ENCODE measurements at places on chromosomes 7 and 10.
A peak's percentile ranks its signal among the peaks of the same experiment; 100 is the strongest.

GRCh38 chr7:5596046-5596895, 172.6 kb upstream of the TNRC18 start:
- peak; percentile 60 for DNase-seq

- no peak for DNase-seq
Measured at GRCh38 chr10:118851062-118852035, 96.6 kb upstream of the CACUL1 start.

DNA sequence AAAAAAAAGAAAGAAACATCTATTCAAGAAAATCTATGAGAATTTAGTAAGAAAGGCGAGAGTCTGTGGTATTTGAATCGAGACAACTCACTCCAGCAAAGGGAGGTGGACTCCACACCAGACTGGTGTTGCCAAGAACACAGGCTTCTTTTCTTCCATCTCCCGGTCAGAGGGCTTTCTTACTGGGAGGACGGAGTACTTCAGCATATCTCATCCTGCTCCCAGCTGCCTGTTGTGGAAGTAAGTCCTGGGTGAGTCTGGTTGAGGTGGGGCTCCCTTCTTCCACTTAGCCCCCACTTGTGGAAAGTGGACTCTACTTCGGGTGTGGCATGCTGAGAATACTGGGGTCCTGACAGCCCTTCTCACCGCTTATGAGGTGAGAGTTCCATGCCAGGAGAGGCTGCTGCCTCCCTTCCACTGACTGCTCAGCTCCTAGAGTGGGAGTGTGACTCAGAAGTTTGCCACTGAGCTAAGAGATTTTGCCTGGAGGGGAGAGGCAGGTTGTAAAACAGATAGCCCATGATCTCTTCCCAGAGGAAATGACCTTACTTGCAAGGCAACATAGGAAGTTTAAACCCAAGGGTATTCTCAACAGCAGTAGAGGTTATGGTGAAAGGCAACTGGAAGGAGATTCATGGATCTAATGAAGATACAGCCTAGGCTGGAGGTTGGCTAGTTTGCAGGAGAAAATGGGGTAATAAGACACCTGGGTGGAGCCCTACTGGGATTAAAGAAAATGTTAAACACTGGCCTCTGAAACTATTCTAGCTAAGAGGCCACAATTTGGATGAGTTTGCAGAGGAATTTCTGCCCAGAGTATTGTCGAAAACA, 3.5 kb upstream of the NACAD start:
- no peak for DNase-seq

DNA sequence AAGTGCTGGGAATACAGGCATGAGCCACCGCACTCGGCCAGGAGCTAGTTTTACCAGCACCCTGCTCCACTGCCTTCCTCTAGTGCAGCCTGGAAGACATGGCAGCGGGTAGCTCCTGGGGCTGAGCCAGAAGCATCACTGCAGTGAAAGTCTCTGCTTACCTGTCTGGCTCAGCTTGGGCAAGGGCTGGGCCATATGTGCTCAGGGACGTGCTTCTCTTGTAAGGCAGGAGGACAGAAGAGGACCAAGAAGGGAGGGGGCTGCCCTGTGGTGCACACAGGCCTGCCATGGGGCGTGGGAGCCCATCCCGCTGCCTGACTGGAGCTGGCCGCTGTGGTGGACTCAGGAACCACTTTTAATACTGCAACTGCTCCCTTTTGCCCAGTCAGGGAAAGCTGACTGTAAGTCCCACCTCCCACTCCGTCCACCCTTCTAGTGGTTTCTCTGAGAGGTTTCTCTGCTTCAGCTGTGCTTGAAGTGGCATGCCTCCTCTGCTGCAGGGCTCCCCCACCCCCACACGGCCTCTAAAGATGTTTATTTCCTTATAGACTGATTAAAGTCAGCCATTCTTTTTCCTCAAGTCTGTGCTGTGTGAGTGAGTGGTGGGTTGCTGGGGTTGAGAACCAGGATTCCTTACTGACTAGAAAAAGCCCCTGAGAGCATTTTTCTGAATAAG, 25.3 kb upstream of the C10orf95 start:
- no peak for DNase-seq

- no peak for DNase-seq
Measured at GRCh38 chr10:49219248-49219647, 31.1 kb upstream of the TMEM273 start.

DNA sequence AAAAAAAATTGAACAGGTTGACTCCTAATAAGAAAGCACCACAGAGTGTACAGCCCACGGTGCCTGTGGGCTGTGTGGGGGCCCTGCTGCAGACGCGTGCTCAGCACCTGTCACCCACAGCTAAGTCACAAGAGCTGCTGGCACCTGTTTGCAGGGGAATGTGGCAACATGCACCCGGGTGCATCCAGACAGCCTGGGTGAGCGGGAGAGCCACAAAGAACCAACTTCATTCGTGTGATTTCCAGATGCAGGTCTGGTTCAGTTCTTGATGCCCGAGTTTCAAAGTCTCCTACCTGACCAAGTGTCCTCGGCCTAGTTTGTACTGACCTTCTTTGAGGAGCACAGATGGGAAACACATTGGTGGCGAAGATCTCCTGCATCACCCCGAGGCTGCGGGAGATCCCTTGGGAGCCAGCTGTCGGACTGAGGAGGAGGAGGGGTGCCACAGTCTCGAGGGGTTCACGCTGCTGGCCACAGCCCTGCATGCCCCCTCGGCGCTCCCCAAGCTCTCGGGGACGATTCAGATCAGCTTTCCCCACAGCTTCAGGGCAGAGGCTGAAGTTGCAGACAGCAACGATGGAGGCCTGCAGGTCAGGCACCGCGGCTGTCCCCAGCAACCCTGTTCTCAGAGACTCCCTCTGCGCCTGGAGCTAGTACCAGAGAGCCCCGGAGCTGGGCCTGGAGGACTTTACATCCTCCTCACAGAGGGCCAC, 35.3 kb downstream of the AMZ1 start:
- DNase-seq: no peak

- peak; percentile 98 for DNase-seq
Measured at GRCh38 chr10:44300666-44301649, 83.9 kb downstream of the CXCL12 start.

- no peak for DNase-seq
Measured at GRCh38 chr10:97427571-97428179, 1.7 kb downstream of the PGAM1 start.

GRCh38 chr7:115476671-115477181, 553.8 kb downstream of the TFEC start:
- DNase-seq: no peak

GRCh38 chr10:124289851-124290795, 128.6 kb downstream of the OAT start:
- DNase-seq: no peak

DNA sequence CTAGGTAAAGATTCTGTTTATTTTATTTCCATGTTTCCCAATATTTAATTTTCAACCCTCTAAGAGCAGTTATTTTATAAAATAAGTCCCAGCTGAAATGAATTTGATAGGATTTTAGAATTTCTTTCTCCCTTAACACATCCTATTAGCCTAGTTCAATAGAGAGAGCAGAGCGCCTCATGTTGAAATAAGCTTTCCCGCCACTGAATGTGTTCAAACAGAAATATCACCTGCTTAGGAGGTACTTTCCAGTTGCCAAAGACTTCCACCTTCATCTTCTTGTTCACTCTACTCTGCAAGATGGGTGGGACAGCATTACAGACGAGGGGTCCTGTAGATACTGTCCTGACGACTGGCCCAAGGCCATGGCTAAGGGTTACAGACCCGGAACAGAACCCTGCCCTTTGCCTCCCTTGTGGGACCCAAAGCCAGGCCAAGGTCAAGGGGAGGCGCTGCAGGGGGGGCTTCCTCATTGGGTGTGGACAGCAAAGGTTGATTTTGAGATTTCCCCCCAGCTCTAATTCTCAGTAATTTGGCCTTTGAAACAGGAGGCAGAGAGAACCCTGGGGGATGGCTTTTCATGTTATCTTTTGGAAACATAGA, 62.0 kb downstream of the PARP12 start:
- no peak for DNase-seq

- no peak for DNase-seq
Measured at GRCh38 chr7:85381212-85381611, 194.4 kb upstream of the SEMA3D start.

DNA sequence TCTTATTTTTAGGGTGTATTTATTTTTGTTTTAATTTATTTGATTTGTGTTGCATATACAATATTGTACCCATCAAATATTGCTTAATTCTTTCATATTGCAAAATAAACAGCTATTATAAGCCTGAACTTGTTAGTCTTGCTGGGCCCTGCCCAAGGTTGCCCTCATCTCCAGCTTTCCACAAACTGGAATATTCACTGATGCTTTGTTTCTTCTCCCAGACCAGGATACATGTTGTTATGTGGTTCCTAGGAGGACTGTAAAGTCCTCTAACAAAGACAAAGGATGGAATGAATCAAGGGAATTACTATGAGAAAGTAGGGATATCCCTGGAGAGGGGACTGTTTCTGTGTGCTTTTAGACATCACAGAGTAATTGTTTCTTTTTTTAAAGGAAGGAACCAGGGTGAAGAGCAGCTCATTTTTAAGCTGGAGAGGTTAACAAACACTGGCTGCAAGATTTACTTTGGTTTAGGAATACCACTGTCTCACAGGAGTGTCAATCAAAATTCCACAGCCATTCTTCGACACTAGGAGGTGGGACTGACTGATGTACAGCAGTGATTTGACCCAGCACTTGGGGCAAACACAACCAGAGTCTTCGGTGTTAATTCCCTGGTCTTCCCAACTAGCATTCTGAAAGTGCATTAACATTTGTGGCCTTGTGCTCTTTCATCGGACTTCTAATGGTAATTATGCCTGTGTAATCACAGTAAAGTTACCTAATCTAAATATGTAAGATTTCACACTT, 14.8 kb upstream of the CD36 start:
- no peak for DNase-seq

GRCh38 chr7:140640060-140640637, 464 bp downstream of the DENND2A start:
- DNase-seq: no peak

GRCh38 chr7:368651-369475, 78.9 kb downstream of the FOXL3 start:
- DNase-seq: no peak

DNA sequence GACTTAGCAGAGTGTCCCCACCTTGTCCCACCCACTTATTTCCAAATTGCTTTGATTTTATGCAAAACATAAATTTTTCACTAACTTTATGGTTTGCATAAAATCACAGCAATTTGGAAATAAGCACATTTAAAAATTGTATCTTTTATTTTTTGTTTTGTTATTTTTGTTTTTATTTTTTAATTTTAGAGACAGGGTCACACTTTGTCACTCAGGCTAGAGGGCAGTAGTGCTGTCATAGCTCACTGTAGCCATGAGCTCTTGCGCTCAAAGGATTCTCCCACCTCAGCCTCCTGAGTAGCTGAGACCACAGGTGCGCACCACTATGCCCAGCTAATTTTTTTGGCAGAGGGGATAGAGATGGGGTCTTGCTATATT, 43.2 kb downstream of the APBB1IP start:
- DNase-seq: no peak

DNA sequence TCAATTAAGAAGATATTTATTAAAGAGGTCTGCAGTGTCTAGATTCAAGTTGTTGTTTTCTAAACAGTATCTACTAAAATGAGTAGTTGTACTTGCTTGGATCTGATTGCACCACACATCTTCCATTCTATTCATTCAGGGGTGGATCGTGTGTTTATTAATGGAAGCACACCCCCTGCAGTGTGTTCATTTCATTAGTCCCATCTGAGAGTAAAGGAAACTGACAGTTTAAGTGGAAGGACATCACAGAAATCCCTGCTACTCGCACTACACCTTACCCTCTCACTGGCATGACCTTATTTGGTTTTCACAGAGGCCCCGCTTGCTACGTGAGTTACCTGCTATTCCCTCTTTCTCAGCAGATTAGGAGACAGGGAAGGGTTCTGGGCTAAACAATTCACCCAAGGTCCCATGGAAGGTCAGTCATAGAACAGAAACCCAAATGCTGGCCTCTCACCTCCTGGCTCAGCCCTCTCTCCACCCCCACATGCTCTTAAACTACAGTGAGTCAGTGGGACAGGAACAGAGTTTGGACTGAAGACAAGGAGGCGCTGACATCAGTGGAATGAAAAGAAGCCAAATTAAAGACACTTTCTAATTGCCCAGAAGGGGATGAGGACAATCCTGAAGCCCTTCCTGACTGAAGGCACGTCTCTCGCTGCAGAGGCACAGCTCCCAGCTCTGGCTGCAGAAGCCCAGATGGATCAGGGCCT, 369.2 kb upstream of the NRP1 start:
- DNase-seq: no peak

DNA sequence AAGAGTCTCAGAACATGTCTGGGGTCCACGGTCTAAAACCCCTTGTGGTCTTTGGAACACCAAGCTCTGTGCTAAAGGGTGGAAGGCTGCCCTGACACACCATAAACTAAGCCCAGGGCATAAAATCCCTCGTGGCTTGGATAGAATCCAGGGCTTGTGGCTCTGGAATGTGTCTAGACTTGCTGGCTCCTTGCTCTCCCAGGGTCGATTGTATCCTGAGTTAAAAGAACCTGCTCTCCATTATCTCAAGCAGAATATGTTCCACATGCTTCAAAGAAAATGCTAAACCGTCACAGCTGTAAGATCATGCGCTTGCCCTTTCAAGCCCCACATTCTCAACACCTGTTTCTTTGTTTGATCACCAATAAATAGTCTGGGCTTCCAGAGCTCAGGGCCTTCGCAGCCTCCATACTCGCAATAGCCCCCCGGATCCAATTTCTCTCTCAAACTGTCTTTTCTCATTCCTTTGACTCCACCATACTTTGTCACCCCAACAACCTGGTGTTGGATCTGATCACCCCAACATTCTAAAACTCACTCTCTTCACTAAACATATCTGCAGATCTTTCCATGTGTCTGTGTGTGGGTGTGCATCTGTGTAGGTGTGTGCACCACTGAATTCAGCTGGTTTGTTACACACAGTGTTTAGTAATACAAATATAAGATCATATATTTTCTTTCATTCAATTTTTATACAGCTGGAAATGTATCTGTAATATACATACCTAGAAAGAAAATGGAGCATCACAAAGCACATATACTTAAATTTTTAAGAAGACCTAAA, 238.5 kb downstream of the ZMYND11 start:
- peak; percentile 44 for DNase-seq

DNA sequence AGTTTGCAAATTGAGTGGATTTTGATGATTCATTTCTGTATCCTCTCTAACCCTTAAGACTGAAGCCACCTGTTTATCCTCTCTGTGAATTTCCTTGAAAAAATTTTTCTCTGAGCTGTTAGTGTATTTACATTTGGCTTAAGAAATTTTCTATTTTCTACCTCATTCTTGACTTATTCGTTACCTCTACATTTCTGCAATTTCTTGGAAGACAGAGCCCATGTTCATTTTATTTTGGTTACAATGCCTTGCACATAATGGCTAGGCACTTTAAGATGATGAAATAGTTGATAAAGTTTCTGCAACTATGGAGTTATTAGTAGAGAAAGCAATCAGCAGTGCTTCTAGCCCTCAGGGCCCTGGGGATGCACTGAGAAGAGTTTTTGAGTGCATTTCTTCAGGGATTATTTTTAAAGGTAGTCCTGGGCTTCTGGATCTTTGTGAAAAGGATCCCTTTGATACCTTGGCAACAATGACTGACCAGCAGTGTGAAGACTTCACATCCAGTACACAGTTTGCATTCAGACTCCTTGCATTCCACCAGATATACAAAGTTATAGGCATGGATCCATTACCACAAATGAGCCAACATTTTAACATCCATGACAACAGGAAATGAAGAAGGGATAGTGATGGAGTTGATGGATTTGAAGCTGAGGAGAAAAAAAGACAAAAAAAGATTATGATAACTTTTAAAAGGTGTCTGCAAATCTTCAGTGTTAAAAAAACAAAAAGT, 68.2 kb downstream of the CH25H start:
- DNase-seq: no peak

Data from AG04449 (cell line).